CD8-positive, alpha-beta memory T cell (primary cell): ENCODE measurements at places on chromosomes 3 and 15. TPM values are rescaled to one million over a fixed set of nuclear protein-coding genes. Genes with fewer than 3 reads are reported as not detected.
A peak's percentile ranks its signal among the peaks of the same experiment; 100 is the strongest.

Gene SELENOS
- 47.8 TPM for total RNA-seq

DNA sequence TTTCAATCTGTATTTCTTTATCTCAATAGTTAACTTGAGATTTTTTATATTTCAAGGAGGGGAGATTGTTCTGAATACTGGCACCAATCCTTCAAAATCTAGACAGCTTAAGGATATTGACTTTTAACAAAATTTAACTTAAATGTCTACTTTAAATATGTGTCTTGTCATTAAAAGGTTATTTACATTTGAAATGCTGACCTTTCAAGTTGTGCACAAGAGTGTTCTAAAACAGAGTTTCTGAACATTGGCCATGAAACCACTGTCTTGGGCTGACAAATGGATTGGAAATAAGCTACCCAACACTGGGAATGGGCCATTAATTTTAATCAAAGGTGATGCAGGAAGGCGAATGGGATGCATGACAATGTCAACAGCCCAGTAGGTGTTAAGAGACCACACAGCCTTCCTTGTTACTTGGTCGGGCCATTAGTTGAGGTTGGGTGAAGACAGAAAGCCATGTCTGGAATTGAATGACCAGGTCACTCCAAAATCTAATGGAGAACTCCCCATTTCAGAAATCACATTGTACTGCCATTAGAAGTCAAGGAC is 128.5 kb downstream of the CDIN1 start:
- no peak overlapping the region for H3K27ac ChIP-seq
- no peak for DNase-seq
- H3K4me1 ChIP-seq: no peaks in the 10 kb centered on the region
- H3K4me3 ChIP-seq: no peak overlapping the region
- no peaks in the 10 kb centered on the region for H3K27me3 ChIP-seq

Gene CCR2
- 0.74 TPM for total RNA-seq

DNA sequence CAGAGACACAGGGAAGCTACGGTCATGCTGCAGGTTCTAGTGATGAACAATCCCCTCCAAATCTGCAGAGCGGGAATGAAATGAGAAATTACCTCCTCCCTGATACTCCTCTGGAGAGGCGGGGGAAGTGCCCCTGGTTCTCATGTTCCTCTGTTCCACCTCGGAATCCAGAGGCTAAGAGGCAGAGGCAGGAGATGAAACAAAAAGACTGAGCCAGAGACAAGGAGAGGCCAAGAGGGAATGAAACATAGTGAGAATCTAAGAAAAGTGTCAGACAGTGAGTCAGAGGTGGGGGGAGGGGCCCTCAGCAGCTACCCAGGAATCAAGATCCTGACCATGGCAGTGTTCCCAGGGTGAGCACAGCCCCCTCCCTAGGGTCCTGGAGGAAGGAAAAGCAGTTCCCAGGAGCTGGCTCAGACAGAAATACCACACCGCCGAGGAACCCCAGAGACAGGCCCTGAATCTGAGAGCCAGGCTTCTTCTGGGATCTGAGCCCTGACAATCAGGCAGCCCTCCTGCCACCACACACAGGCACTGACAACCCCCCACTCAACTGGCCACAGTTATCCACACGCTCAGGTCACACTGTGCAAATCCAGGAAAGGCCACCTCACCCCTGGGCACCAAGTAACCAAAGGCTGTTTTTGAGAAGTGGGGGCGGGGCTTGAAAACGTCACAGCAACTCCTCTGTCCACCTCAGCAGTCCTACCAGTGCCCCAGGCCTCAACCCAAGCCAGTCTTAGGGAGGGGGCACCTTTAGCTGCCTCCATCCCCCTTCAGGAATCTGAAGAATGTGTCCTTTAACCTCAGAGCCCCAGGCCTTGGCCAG is 2.4 kb downstream of the CSRNP1 start:
- peaks cover 7% of the 10 kb centered on the region for H3K36me3 ChIP-seq
- H3K27ac ChIP-seq: peak overlapping the region; percentile 95
- H3K27me3 ChIP-seq: no peaks in the 10 kb centered on the region
- peak overlapping the region; percentile 80 for H3K4me3 ChIP-seq

DNA sequence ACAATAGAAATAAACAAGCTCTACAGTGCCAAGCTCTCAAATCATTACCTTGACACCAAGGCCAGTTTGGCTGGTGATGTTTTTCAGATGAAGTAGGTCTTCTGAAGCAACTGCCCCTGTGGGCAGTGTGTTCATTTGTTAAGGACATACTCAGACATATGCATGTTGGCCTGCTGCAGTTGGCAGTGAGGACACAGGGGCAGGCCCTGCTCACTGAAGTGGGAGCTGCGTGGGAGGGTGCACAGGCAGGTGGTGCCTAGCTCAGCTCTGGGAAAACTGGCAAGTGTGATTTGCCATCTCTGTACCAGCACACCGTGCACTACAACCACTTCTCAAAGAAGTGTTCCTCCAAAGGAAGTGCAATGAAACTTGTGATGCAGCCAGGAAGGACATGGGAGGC is 28.5 kb upstream of the SNRK start:
- no peak overlapping the region for H3K4me3 ChIP-seq
- H3K36me3 ChIP-seq: no peaks in the 10 kb centered on the region
- no peak overlapping the region for H3K27ac ChIP-seq
- H3K4me1 ChIP-seq: peaks cover 11% of the 10 kb centered on the region
- no peak for DNase-seq
- no peaks in the 10 kb centered on the region for H3K27me3 ChIP-seq

DNA sequence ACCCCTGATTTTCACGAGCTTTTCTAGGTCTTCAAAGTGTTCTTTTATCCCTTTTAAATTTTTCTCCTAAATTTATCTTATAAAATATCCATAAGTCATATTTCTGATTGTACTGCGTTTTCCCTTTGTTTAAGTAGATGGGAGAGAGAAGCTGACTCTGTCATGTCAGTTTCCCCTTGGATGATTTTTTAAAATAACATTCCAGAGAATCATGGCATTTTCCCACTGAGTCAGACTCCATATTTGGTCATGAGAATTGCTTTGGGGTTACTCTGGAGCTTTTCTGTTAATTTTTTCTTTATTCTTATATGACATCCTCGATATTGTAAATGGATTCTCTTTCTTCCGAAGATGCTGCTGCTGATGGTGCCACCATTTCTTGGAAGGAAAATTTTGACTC is 28.6 kb upstream of the UMPS start:
- H3K36me3 ChIP-seq: no peaks in the 10 kb centered on the region
- no peak overlapping the region for H3K27ac ChIP-seq
- no peak for DNase-seq
- H3K4me3 ChIP-seq: no peak overlapping the region

Gene RBPMS2
- total RNA-seq: not detected

Gene HHLA2
- 1.0 TPM for total RNA-seq

DNA sequence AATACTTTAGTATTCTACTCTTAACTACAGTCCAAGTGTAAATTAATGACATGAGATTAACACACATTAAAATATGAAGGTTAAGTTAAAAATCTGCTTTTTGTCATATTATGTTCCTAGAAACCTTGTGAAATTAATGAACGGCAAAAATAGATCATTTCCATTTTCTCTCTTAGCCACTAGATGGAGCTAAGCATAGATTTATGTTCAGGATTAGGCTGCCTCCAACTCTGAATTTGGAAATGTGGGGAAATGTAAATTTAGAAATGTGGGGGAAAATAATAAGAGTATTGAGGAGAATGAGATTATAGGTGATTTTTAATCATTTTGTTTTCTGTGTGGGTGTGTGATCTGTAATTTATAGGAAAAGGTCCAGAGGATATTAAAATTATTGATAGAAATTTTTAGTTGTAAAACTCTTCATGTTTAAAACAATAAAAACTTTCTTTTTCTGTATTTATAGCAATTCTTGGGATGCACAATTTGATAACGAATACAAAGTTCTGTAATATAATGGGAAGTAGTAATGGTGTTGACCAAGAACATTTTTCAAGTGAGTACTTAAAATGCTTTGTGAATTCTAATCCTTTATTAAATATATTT is 59.2 kb downstream of the TMOD3 start:
- no peaks in the 10 kb centered on the region for H3K27me3 ChIP-seq
- H3K4me3 ChIP-seq: no peak overlapping the region

DNA sequence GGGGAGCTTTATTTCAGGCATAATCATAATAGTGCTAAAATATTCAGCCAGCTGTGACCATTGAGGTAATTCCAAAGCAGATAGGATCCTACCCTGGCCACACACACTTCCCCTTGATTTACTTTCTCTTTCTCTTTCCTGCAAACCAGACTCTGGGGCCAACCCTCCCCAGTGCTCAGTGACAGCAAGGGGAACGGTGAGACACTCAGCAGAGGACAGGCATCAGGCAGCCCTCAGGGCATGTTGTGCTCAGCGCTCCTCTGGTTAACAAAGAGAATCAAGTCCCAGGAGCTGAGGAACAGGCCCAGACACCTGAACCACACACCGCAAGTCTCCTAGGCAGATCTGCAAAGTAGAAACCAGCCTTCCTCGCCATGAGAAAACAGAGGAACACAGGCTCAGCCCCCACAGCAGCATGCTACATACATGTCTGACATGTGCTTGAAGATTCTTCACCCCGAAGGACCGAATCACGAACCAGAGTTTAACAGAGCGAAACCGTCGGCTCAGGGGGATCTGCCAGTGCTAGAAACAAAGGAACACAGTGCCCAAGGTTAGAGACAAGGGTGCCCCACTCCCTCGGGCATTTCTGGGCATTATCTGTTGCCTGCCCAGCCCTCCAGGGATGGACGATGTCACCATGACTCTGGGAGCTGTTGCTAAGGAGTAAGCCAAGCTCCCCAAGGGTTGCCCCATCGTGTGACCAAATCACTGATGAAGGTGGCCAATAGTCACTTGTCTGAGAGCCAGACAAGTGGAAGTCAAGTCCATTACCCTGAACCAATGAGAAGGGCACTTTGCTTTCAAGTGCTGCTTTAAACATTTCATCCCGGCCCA is 17.5 kb downstream of the HDC start:
- peak; percentile 72 for DNase-seq
- H3K27ac ChIP-seq: no peak overlapping the region
- no peaks in the 10 kb centered on the region for H3K36me3 ChIP-seq
- H3K4me3 ChIP-seq: peak overlapping the region; percentile 17
- no peaks in the 10 kb centered on the region for H3K27me3 ChIP-seq
- H3K4me1 ChIP-seq: peaks cover 16% of the 10 kb centered on the region

DNA sequence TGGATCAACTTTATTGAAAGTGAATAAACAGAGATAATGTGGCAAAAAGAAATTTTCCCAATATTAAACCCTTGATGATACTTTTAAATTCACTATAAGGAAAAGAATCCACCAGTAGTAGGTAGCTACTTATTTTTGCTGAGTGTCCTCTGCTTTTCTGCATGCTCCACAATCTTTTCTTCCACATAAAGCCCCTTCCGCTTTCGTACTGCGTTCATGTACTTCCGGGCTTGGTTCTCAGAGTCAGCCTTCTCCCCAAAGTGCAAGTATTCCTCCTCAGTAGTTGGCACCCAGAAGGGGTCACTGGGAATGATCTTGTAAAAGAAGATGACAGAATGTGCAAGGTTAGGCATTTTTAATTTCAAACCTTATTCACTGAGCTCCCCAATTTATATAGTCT is 84.4 kb upstream of the MEX3B start:
- no peak overlapping the region for H3K27ac ChIP-seq
- DNase-seq: no peak
- no peak overlapping the region for H3K4me3 ChIP-seq
- peaks cover 5% of the 10 kb centered on the region for H3K36me3 ChIP-seq
- no peaks in the 10 kb centered on the region for H3K4me1 ChIP-seq

Gene CFAP92
- not detected for total RNA-seq

Gene ADGRG7
- total RNA-seq: not detected

Gene UROC1
- total RNA-seq: not detected

DNA sequence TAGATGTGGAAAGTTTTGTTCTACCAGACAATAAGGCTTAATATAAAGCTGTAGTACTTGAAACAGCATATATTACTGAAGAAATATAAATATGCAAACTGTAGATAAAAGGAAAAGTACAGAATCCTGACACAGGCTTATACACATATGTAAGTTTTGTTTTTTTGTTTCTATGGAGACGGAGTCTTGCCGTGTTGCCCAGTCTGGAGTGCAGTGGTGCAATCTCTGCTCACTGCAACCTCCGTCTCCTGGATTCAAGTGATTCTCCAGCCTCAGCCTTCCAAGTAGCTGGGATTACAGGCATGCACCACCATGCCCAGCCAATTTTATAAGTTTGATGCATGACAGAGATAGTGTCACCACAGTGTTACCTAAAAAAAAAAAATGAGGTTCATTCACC is 29.1 kb upstream of the ZNF445 start:
- H3K27me3 ChIP-seq: no peaks in the 10 kb centered on the region
- peaks cover 20% of the 10 kb centered on the region for H3K4me1 ChIP-seq
- H3K36me3 ChIP-seq: peaks cover 11% of the 10 kb centered on the region
- H3K27ac ChIP-seq: no peak overlapping the region
- H3K4me3 ChIP-seq: no peak overlapping the region
- no peak for DNase-seq

DNA sequence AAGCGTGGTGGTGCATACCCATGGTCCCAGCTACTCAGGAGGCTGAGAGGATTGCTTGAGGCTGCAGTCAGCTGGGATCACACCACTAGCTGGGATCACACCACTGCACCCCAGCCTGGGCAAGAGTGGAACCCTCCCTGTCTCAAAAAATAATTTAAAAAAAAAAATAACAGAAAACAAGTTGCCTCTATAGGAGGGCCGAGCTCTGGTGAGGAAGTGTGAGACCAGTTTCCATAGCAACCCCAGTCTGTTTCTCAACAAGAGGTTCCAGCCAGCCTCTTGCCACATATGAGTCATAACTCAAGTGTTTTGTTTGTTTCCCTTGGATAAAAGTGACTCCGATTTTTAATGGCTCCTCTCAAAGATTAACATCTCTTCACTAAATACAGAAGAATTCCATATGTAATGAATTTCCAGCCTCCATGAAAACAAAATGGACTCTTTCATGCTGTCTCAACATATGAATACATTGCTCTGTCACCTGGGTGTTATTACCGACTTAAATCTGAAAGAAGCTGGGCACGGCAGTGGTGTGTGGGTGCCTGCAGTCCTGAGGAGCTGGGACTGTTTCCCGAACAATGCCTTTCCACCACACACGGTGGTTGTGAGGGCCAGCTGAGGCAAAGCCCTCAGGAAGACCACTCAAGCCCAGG is 19.7 kb downstream of the TMEM43 start:
- H3K36me3 ChIP-seq: peaks cover 14% of the 10 kb centered on the region
- DNase-seq: peak; percentile 86
- peak overlapping the region; percentile 10 for H3K4me3 ChIP-seq
- H3K4me1 ChIP-seq: peaks cover 55% of the 10 kb centered on the region

GRCh38 chr3:18900994-18901393 is 247.3 kb upstream of the KCNH8 start:
- peaks cover 4% of the 10 kb centered on the region for H3K4me1 ChIP-seq
- no peak for DNase-seq
- H3K4me3 ChIP-seq: no peak overlapping the region

- no peak overlapping the region for H3K4me3 ChIP-seq
- no peaks in the 10 kb centered on the region for H3K4me1 ChIP-seq
- H3K36me3 ChIP-seq: no peaks in the 10 kb centered on the region
- no peak overlapping the region for H3K27ac ChIP-seq
Observed at GRCh38 chr3:134753999-134754742, 40.9 kb upstream of the EPHB1 start.

Gene SAMMSON
- total RNA-seq: not detected

DNA sequence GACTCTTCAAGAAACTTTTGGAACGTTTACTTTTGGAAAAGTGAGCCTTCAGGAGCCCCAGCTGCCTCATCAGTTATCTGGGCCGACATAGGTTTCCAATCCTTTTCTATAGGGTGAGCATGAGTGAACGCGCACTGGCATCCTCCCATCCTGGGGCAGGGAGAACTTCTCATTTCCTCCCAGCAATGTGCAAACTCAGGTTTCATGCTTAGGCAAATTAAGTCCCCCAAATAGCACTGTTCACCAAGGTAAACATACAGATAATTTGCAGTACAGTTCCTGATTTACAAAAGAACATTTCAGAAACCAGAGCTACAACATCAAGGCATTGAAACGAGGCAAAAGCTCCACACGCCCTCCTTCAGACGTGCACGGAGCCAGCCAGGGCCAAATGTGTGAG is 333.5 kb upstream of the NR2E3 start:
- H3K27me3 ChIP-seq: no peaks in the 10 kb centered on the region
- DNase-seq: no peak
- H3K4me3 ChIP-seq: no peak overlapping the region

Gene GANC
- 19.0 TPM for total RNA-seq

Gene RHOV
- 0.40 TPM for total RNA-seq
